ENCODE measurements at places on chromosomes 3 and 15.

DNA sequence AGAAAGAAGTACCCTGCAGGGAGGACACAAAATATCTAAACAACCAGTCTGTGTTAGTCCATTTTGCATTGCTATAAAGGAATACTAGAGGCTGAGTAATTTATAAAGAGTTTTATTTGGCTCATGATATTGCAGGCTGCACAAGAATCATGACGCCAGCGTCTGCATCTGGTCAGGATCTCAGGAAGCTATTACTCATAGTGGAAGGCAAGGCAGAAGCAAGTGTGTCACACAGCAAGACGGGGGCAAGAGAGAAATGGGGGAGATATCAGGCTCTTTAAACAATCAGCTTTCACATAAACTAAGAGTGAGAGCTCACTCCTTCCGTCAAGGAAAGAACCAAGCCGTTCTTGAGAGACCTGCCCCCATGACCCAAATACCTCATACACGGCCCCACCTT, 614.8 kb downstream of the ZIC1 start:
- no peak for DNase-seq

GRCh38 chr15:77991029-77991406, 86.5 kb downstream of the TBC1D2B start:
- no peak for DNase-seq

DNA sequence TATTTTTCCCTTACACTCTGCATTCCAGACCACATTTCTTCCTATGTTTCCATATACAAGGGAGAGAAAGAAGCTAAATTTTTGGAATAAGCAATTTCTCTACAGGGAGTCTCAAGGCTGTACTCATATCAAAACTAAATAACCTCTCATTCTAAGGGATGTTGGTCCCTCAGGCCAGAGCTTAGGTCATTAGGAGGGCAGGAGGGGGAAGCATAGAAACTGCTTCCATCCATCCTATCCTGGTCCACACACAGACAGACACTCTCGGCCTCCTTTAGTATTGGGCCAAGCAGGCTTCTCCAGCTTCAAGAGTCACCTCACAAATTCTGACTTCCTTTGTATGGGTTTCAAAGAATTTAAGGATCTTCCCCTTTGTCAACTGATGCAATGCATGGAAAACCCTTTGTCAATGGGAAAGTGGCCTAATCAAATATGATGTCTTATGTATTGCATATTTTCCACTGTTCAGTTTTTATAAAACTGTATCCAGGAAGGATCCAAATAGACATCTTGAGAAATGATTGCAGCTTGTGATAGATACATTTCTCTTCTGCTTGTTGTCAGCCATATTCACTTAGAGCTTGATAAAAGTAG, 140.7 kb upstream of the RARB start:
- no peak for DNase-seq

DNA sequence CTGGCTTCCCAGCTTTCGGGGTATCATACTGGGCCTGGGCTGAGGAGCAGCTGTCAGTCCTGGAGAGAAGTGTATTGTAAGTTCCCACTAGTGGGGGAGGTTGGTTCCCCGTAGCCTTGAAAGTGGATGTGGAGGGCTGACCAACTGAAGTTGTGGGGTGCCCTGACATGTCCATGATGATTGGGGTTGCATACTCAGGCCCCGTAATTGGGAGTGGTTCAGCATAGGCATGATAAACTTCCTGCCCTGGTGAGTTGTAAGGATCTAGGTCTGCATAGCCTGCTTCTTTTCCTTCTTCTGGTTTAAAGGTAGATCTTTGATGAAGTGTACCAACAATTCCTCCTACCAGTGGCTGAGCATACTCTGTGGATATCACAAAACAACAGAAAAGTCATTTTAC, 36.3 kb downstream of the ST3GAL6 start:
- DNase-seq, result no peak

GRCh38 chr3:51581524-51581923, 43.0 kb downstream of the RAD54L2 start:
- no peak for DNase-seq

- no peak for DNase-seq
Observed at GRCh38 chr3:16494814-16495431, 18.6 kb downstream of the RFTN1 start.

DNA sequence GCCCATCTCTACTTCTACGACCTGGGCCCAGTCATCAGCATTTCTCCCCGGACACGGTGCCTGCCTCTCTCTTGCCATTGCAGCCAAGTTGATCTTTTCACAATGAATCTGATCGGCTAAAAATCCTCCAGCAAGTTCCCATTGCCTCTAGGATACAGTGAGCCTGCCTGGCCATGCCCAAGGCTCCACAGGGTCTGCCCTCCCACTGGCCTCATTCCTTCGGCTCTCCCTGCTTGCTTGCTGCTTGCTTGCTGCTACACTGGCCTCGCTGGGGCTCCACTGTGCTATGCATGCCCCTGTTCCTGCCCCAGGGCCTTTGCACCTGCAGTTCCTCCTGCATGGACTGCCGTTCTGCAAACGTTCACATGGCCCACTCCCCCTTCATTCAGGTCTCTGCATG, 2.0 kb downstream of the ABTB1 start:
- DNase-seq, result no peak

DNA sequence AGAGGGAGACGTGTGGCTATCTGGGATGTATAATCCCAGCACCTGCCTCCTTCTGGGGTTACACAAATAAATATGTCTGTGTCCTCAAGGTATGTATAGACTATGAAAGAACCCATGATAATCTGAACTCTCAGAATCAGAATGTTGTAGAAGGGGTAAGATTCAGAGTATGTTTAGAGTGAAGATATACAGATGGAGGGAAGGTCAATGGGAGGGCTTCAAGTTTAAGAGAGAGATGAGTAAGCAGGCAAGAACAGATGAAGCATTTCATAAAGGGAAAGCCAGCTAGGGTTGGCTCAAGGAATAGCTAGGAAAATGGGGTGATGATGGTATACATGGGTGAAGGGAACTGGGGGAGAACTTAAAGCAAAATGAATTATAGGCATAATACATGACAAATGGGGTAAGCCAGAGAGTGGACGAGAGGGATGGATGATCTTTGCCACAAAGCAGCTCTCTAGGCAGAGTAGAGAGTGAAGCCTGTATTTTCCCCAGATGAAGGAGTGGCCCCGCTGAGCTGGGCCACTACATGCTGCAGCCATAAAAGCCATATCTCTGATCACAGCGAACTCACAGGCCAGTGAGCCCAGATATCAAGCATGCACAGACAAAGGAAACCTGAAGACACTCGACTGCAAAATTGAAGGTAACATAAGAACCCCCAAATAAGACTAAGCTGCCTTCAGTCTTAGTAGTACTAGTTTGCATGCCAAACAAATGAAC, 15.9 kb upstream of the ZBTB38 start:
- DNase-seq, result no peak

- no peak for DNase-seq
Observed at GRCh38 chr3:7484636-7485035, 623.7 kb downstream of the GRM7 start.

DNA sequence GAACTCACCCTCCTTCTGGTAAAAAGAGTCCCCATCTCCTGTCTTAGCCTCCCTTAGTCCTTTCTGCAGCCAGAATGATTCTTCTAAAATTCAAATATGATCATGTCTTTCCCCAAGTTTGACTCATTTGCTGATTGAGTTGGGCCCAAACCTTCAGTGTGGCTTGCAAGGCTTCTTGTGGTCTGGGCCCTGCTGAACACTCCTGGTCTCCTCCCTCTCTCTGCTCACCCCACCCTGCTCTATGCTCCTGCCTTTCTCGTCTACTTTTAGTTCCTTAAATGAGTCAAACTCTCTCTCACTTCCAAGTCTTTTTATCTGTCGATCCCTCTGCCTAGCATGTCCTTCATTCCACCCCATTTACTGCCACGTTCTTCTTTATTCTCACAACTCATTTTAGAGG, 72.6 kb downstream of the CCR1 start:
- DNase-seq, result peak; percentile 75

DNA sequence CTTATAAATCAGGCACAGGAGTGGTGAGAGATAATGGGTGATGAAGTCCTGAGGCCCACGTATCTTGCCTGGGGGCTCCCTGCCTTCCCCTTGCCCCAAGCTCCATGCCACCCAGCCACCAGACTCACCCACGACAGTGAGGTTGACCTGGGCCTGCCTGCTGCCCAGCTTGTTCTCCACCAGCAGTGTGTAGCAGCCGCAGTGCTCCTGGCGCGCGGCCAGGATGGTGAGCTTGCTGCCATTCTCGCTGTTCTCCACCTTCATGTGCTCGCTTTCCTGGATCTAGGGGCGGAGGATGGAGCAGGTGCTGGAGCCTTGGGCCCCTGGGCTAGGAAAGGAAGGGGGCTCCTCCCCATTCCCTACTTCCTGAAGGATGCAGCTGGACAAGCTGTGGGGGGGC, 79.1 kb upstream of the HACD2 start:
- no peak for DNase-seq

DNA sequence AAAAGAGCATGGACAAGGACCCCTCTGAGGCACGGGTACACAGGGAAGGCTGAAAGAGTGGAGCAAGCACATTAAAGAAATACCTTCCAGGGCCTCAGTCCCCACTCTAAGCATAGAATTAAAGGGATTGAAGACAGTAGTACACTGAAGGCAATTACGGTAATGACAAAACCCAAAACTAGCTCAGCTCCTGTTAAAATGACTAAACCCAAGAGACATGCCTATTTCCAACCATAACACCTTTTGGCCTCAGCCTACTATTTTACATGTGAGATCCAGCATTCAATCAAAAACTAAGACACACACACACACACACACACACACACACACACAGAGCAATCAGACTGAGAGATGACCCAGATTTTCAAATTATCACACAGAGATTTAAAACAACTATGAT, 19.8 kb downstream of the MAP4 start:
- DNase-seq, result no peak

- DNase-seq, result no peak
Observed at GRCh38 chr3:51845129-51845528, 16.3 kb upstream of the IQCF2 start.

DNA sequence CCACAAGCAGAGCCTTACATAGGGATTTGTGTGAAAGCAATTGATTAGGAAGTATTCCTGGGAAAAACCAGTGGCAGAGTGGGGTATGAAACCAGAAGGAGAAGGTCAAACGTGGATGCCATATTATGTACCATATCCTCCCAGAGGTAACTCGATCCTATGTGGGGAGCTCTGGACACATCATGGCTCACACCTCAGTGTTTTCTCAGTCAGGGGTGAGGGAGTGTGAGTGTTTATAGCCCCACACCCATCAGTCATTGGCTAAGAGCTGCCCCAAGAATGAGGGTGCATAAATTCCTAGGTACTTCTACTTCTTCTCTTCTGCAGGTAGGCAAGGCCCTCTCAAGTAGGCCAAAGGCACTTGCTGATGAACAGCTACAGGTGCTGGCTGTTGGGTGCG, 28.2 kb upstream of the PDZRN3 start:
- no peak for DNase-seq

- no peak for DNase-seq
Observed at GRCh38 chr3:110686701-110687100, 384.9 kb upstream of the NECTIN3 start.

GRCh38 chr3:98331329-98331728, 22.3 kb upstream of the OR5K4 start:
- no peak for DNase-seq

DNA sequence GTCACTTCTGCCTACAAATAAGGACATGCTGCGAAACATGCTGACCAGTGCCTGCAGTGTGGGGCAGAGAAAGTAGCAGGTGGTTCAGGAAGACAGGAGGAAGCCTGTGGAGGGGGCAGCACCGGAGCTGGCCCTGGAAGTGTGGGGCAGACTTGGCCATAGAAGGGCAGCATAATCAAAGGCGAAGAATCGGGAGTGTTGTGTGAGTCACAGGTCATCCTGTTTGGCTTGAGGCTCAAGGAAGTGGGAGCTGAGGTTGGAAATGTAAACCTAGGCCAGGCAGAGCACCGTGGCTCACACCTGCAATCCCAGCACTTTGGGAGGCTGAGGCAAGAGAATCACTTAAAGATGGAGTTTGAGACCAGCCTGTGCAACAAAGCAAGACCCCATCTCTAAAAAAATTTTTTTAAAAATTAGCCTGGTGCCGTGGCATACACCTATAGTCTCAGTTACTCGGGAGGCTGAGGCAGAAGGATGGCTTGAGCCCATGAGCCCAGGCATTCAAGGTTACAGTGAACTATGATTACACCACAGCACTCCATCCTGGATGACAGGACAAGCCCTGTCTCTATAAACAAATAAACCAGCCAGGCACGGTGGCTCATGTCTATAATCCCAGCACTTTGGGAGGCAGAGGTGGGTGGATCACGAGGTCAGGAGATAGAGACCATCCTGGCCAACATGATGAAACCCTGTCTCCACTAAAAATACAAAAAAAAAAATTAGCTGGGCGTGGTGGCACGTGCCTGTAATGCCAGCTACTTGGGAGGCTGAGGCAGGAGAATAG, 54.0 kb downstream of the FAM43A start:
- DNase-seq, result no peak

DNA sequence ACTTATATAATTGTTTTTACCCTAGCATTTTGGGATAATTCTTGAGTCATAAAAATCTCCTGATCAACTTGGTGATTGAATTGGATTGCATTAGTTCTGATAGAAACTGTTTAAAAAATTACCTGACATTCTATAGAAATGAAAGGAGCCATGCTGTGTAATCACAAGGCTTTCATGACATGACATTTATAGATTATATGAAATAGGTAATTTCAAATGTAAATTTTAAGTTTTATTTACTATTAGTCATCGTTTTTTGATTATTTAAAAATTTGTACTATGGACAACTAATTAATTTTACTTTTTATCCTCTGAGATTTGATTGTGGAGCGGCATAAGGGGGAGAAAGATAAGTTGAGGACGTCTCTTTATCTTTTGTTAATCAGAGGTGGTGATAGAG, 12.3 kb upstream of the CHD2 start:
- DNase-seq, result no peak

- no peak for DNase-seq
Observed at GRCh38 chr3:17340693-17341092, 401.7 kb downstream of the TBC1D5 start.

- peak; percentile 1 for DNase-seq
Observed at GRCh38 chr3:161770484-161771386, 274.1 kb downstream of the OTOL1 start.

- DNase-seq, result no peak
Observed at GRCh38 chr3:46663591-46664135, 29.8 kb downstream of the ALS2CL start.

- DNase-seq, result no peak
Observed at GRCh38 chr15:28885630-28886430, at the start of gene APBA2. Gene APBA2, plus strand, starts transcription at chr15:28885974. Its CDS starts 167,911 bp downstream, at chr15:29053885.

DNA sequence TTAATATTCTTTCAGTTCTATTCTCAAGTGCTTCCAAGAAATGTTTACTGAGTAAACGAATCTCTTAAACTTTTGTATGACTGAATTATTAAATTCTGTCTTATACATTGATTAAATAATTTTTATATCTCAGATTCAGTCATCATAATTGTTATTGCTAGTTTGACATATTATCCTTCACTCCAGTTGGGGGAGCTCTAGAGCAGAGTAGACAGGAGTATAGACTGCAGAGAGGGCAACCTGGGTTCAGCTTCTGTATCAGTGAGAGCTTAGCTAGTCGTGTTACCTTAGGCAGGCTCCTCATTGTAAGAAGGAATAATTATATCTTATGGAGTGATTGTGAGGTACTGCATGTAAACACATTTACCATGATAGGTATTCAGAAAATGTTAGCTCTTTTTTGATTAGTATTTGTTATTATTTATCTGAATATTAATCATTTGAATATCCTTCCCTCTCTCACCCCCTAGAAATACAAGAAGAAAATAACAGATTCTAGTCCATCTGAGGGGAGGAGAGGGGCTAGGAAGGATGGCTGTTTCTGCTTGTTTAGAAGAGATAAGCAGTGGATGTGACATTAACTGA, 31.0 kb upstream of the ZCWPW2 start:
- peak; percentile 50 for DNase-seq
